ENCODE measurements at places on chromosomes 3 and 15. TPM values are rescaled to one million over a fixed set of nuclear protein-coding genes. Genes with fewer than 3 reads are reported as not detected.
A peak's percentile ranks its signal among the peaks of the same experiment; 100 is the strongest.

GRCh38 chr15:64396789-64397188 lies 9.2 kb downstream of the TRIP4 start:
- DNase-seq: no peak

DNA sequence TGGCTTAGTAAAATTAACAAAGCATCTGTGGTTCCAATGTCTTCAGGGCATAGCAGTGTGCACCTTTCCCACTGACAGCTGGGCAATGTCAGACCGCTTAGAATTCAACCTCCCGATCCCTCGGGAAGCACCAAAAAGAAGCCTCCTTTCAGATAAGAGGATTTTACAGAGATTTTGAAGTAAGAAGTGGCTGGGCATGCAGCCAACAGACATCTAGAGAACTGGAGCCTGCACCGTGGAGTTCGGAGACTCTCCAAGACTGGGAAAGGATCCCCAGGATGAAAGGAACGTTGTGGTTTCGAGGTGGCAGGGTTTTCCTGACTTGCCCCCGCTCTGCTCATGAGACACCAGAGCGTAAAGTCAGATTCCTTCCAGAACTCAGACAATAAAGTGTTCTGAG lies 5.3 kb downstream of the FAM174B start:
- no peak for DNase-seq

GRCh38 chr15:69304182-69304545 lies 5.5 kb downstream of the PAQR5 start:
- DNase-seq: no peak

GRCh38 chr3:14311729-14312128 lies 90.7 kb upstream of the SLC6A6 start:
- no peak for DNase-seq

- no peak for DNase-seq
These were observed 3.7 kb downstream of the ACVR2B start for GRCh38 chr3:38457111-38458003.

- DNase-seq: no peak
These were observed 25.4 kb downstream of the TGM4 start for GRCh38 chr3:44899683-44900367.

DNA sequence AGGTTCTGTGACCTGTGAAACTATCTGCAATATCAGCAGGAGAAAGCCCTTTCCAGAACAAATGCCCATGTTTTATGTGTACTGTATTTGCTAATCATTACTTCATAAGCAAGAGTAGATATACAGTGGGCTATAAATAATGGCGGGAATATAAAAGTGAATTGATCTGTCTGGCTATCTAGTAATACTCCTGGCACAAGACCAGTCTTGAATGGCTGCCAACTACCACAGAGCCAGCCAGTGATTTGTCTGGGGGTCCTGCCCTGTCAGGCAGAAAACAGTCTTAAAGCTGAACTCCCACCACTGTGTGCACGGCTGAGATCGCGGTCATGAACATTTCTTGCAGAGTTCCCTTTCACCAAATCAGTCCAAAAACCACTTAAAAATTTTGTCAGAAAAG lies 176.3 kb downstream of the MEIS2 start:
- no peak for DNase-seq

GRCh38 chr3:111080413-111080812 lies 8.8 kb downstream of the NECTIN3 start:
- peak; percentile 7 for DNase-seq

GRCh38 chr3:167497903-167498302 lies 24.1 kb upstream of the SERPINI2 start:
- DNase-seq: no peak

DNA sequence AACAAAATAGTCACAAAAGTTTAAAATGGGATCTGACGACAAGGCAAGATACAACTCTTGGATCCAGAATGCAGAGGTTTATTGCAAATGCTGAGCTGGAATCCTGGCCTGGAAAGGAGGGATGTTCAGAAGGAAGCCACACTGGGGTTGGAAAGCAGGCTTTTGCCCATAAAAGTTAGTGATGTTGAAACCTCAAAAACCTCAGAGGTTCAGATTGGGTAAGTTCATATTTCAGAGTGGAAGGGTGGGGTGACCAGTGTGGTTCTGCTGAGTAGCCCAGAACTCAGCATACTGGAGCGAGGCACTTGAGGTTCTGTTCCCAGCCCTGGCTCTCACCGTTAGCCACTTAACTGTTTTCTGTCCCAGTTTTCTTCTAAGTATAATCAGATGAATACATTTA lies 114.0 kb upstream of the OSTN start:
- no peak for DNase-seq

GRCh38 chr3:135106445-135106844 lies 311.4 kb downstream of the EPHB1 start:
- no peak for DNase-seq

The IL20RB gene
- total RNA-seq: 2.8 TPM

The BUB1B gene
- 4.8 TPM for total RNA-seq

The AP3B2 gene
- total RNA-seq: 0.12 TPM

The NT5DC2 gene
- total RNA-seq: 3.7 TPM

The TUSC7 gene
- total RNA-seq: not detected

The RBSN gene
- total RNA-seq: 41.0 TPM

The KLHDC8B gene
- 0.72 TPM for total RNA-seq

The ADGRG7 gene
- total RNA-seq: not detected
